Ammon's horn (tissue), 1 donor: ENCODE measurements at places on chromosomes 12 and 14.

GRCh38 chr14:101623685-101624444 lies 62.6 kb downstream of the DIO3 start:
- DNase-seq = no peak

DNA sequence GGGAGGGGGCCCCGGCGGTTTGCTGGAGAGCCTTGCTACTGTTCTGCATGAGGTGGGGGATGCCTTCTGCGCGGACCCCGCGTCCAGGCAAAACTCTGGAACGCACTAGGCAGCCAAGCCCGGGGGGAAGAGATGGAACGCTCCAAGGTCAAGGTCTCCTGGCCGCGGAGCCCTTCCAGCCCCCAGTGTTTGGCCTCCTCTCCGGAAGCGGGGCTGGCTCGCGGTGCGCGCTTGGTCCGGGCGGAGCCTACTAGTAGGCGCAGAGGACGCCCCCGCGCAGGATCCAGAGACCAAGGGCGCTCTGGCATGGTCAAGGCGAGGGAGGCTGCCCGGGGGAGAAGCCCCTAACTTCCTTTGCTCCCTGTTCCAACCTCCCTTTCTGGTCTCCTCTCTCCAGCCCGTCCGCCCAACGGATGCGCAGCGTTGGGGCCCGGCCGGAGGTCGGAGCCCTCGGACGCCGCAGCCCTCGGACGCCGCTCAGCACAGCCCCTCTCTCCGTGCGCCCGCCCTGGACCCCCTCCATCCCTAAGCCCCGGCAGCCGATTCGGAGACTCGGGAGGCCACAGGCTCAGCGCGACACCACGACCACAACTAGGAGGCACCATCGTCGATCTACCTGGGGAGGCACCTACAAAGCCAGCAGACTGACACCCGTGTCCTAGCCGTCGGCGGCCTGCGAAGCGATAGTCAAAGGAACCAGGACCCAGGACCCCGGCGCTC lies 669 bp upstream of the KCNK13 start:
- DNase-seq = no peak

DNA sequence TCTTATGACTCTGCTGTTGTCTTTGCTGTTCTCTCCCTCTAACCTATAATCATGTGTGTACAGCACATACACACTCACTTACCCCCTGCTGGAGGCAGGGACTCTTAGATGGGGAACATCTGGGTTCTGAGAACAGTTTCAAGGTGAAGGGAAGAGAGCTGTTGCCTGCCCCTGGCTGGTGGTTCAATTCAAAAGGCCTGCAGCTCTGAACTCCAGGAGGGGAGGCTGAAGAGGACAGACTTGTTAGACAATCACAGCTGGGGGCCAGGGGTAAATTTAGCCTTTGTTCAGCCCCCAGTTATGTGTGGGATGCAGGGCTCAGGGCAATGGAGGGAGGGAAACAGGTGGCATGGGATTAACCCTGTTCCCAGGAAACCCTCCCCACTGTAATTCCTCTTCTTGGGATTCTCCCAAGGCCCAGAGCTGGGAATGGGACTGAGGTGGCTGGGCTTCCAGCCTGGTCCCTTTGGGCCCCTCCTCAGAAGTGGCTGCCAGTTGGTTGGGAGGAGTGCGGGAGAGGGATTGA lies 1.9 kb downstream of the MYL6B start:
- DNase-seq = no peak

- no peak for DNase-seq
These were observed 3.2 kb downstream of the MMP19 start for GRCh38 chr12:55839345-55840140.
